ENCODE measurements at places on chromosomes 6 and 20. TPM values are rescaled to one million over a fixed set of nuclear protein-coding genes. Genes with fewer than 3 reads are reported as not detected.

- DNase-seq, result no peak
These were observed 64.0 kb downstream of the KIF13A start for GRCh38 chr6:17923401-17923863.

The LINC00237 gene
- not detected for total RNA-seq

GRCh38 chr20:6017880-6018279 lies 36.0 kb downstream of the LRRN4 start:
- DNase-seq, result no peak

The CDH4 gene
- 0.42 TPM for total RNA-seq

The THEMIS gene
- 0.26 TPM for total RNA-seq

The PNLDC1 gene
- total RNA-seq, result not detected

The HLA-DRB5 gene
- 3.8 TPM for total RNA-seq

- DNase-seq, result no peak
These were observed 23.2 kb upstream of the YWHAB start for GRCh38 chr20:44862286-44862685.

DNA sequence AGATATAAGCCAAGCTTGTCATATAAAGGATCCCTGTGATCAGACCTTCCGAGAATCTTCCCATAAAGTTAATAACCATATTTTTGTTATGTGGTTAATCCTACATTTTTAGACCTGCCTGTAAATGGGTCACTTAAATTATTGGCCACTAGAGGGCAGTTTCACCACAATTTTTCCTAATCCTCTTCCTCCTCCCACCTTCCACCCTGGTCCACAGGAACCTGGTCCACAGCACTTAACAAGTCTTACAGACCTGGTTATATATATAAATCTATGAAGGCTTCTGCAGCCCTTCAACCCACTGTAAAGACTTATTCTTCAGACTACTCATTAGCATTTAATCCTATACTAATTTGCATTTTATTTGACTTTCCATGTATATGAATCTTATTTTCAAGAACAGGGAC lies 28.3 kb downstream of the MRS2 start:
- DNase-seq, result no peak

The SULF2 gene
- total RNA-seq, result 34.7 TPM

The CABLES2 gene
- 2.1 TPM for total RNA-seq

GRCh38 chr6:13733178-13733887 lies 21.7 kb upstream of the RANBP9 start:
- DNase-seq, result peak; percentile 71

The ZNF831 gene
- total RNA-seq, result 0.69 TPM

DNA sequence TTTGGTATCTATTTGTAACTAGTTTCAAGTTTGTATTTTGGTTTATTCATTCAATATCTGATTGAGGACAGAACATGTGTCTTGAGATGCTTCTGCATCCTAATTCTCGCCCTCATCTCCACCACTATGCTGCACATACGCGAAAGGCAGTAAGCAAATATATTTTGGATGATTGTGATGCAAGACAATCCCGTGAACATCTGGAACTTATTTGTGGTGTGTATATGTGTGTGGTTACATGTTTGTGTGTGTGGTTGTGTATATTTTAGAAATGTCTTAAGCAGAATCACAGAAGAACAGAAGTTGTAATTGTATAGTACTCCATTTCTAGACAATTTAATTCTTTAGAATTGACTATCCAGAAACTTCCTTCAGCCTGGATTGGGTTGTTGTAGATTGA lies 35.1 kb upstream of the RNF144B start:
- no peak for DNase-seq

- no peak for DNase-seq
These were observed 39.6 kb downstream of the HLA-F start for GRCh38 chr6:29762781-29763214.

The GRM1 gene
- total RNA-seq, result 0.16 TPM

The RBPJL gene
- not detected for total RNA-seq

- no peak for DNase-seq
These were observed 314.6 kb downstream of the ZFAND3 start for GRCh38 chr6:38133932-38134703.

DNA sequence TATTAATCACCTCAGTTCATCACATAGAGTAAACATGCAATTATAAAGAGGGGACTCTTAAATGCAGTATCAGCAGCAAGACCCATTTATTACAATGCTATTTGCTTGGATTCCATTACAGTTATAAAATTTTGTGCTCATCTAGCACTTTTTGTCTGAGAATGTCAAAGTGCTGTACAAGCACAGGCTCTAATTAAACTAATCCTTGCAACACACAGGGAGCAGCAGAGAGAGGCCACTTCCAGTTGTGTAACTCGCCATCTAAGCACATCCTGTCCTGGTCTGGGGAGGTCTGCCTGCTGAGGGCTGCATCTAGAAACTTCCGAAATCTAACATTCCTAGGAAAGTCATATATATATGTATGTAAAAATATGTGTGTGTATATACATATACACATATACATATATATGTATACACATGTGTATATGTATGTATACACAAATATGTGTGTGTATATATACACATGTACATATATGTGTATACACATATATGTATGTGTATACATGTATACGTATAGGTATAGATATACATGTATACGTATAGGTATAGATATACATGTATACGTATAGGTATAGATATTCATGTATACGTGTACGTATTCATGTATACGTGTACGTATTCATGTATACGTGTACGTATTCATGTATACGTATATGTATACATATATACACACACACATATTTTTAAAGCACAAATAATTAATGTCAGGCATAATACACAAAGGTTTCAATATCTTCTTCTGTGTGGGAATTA lies 136.4 kb upstream of the JARID2 start:
- DNase-seq, result no peak

The RFX6 gene
- total RNA-seq, result not detected

GRCh38 chr6:90712114-90712513 lies 125.2 kb upstream of the MAP3K7 start:
- DNase-seq, result no peak

- DNase-seq, result no peak
These were observed 70.8 kb downstream of the EYA2 start for GRCh38 chr20:46965477-46965876.

DNA sequence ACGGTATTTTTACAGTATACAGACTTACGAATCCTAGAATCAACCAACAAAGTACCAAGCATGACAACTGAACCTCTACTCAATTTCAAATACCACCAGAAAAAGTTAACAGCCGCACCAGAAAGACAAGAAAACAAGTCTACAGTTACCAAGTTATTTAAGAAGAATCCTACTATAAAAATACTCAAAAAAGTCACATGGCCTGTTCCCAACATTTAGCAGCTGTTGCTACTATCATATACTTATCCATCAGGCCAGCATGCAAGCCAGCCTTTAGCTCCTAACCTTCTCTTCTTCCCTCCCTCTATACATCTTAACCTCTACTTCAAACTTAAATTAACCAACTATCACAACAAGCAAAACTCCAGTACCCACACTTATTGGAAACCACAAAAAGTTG lies 1.9 kb downstream of the SYNCRIP start:
- DNase-seq, result no peak

The SYCP2L gene
- total RNA-seq, result 8.2 TPM

DNA sequence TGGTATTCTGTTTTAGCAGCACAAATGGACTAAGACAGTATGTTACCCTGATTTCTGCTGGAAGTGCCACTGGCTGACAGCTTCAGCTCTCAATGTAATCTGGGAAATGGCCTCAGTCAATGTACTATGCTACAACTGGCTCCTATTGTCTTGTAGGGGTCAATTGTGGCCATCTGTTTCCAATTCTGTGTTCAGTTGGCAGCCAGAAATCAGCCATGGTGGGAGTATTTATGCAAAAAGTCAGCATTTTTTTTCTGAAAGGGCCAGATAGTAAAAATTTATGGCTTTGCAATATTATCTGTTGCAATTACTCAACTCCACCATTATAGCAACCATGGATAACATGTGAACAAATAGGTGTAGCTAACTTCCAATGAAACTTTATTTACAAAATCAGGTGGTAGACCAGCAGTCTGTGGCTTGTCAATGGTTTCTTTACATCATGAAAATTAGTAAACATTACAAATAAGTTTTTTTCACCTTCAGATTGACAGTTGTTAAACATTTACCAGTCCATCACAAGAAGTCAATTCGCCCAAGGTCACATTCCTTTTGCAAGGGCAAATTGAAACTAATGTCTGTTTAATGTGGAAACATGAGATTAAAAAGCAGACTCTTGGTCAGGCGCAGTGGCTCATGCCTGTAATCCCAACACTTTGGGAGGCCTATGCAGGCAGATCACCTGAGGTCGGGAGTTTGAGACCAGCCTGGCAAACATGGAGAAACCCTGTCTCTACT lies 58.3 kb upstream of the TSHZ2 start:
- DNase-seq, result no peak

- no peak for DNase-seq
These were observed 44.4 kb downstream of the ARHGAP18 start for GRCh38 chr6:129665555-129665954.

DNA sequence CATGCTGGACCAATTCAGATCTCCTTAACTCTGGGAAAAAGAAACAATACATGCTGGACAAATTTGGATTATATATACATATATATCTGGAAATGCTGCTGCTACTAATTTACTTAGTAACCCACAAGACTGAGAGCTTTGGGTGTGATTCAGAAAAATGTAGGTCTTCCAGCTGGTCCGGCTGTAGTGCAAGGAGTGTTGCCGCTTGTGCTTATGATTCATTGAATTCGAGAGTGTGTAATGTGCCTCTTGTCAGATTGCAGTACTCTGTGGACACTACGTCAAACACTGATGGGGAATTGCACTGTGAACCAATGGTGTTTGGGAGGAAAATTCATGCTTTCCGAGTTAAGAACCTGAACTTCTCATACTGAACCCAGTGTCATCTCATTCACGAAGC lies 1155.5 kb downstream of the EPHA7 start:
- DNase-seq, result no peak

DNA sequence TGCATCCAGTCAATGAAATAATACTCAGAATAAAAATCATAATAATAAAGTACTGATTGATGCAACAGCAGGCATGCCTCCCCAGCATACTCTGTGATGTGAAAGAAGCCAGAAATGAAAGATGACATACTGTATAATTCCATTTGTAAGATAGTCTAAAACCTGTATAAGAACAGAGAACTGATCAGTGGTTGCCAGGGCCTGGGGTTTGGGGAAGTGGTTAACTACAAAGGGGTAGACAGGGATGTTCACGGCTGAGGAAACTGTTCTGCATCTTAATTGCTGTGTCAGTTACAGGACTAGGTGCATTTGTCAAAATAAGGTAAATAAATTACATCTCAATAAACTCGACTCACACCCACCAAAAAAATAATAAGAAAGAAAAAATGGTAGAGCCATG lies 81.3 kb upstream of the BMP2 start:
- no peak for DNase-seq

Measured in urinary bladder (tissue), 4 donors.